Ecto neural progenitor cell (in vitro differentiated cells): ENCODE measurements at places on chromosomes 13 and 19.

DNA sequence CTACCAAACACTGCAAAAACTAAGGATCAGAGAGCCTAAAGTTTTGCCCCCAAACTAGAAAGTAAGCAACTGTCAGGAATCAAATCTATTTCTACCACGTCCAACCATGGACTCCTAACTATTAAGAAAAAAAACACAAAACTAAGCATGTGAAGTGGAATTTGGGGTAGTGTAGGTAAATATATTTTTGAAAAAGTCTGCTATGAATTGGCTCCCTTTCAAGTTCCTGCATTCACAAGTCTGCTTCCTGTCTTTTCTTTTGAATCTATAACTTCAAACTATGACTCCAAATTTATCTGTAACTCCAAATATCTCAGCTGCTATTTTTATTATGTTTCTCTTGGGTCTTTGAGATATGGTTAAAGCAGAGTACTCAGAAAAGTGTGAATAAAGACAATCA is 47.0 kb downstream of the PCDH9 start:
- no peak for DNase-seq

- DNase-seq = peak; percentile 19
Observed at GRCh38 chr13:111398715-111399299, 78.4 kb downstream of the TEX29 start.

DNA sequence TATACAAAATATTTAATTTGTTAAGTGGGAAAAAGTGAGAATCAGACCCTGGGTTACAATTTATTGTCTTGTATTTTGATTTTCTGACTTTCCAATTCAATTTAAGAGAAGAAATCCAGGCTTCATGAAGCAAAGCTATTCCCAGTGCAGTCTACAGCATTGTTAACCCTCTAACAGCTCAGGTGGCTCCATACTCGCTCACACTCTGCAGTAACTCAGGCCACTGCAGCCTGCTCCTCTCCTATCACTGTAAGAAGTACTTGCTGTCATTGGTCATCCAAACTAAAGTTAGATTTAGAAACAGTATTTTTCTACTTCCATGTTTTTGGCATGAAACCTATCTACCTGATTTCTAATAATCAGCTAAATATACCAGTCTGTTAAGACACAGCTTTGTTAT is 830.3 kb downstream of the PCDH9 start:
- DNase-seq = no peak

DNA sequence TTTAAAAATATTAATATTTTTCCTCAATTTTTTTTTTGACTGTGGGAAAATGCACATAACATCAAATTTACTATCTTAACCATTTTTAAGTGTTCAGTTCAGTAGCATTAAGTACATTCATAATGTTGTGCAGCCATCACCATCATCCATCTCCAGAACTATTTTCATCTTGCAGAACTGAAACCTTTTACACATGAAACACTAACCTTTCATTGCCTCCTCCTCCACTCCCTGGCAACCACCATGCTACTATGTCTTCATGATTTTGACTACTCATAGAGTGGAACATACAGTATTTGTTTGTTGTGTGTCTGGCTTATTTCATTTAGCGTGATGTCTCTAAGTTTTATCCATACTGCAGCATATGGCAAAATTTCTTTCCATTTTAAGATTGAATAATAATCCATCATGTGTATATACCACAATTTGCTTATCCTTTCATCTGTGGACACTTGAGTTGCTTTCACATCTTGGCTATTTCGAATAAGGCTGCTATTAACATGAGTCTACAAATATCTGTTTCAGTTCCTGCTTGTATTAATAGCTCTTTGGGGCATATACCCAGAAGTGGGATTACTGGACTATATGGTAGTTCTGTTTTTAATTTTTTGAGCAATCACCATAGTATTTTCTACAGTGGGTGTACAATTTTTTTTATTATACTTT is 376.4 kb downstream of the MTUS2 start:
- DNase-seq = no peak

DNA sequence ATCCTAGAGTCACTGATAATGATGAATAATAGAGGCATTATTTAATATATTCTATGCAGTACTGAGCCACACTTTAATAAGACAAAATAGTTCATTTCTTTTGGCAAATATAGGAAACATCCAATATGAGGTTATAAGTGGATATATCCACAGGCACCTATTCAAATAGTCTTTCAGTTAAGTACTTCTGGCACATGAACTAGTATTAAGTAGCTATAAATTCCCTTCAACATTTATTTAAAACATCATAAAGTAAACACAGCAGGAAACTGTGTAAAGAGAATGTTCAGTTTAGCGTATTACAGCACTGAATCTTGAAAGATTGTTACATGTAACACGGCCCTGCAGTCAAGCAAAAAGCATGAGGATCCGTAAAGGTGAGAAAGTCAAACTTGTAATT is 463.3 kb upstream of the KLF12 start:
- DNase-seq = no peak

- no peak for DNase-seq
Observed at GRCh38 chr13:86757236-86757978, 913.8 kb upstream of the SLITRK5 start.

DNA sequence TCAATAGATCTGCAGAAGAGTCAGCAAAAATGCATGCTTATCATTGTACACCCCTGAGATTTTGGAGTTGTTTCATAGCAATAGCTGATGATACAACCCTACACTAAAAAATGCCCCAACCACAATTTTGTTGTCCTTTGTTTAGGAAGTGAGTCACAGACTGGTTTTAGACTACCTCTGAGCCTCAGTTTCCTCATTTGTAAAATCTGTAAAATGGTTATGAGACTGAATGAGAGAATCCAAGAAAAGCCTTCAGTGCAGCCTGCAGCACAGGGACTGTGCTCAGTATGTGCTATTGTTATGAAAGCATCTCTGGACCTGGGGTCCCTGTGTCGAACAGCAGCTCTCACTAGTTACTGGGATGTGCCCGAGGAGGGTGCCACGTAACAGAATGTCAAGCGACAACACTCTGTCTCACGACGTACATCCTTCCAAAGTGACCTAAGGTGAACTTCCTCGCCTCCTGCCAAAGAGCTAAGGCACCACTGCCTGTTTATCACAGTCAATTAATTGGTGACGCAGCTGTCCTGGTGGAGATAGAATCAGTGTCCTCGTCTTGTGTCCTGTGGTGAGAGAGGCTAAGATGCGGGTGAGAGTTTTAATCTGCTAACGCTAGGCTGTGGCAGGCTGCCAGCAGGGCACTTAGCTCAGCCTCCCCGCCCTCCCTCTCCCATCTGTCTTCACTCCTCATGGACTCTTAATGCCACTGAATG is 18.1 kb downstream of the DHRS12 start:
- DNase-seq = no peak

DNA sequence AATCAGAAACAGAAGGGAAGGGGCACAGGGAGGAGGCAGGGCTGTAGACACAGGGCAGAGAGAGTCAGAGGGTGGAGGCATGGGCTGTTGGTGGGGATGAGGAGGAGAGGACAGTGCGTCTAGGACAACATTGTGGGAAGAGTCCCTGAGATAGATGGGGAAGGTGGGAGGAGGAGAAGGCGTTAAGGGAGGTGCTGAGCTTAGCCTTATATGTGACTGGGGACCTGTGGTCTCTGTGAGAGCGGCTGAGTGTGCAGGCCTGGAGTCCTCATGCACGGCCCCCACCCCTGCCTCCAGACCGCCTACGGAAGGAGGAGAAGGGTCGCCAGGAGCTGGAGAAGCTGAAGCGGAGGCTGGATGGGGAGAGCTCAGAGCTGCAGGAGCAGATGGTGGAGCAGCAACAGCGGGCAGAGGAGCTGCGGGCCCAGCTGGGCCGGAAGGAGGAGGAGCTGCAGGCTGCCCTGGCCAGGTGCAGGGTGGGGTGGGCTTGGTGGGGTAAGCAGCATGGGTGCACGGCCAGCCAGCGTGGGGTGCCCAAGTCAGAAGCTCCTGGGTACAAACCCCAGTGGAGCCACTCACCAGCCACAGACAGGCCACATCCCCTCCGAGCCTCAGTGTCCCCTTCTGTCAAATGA is 56.8 kb downstream of the KCNC3 start:
- no peak for DNase-seq

GRCh38 chr19:48856921-48857320 is 11.5 kb downstream of the PLEKHA4 start:
- no peak for DNase-seq

DNA sequence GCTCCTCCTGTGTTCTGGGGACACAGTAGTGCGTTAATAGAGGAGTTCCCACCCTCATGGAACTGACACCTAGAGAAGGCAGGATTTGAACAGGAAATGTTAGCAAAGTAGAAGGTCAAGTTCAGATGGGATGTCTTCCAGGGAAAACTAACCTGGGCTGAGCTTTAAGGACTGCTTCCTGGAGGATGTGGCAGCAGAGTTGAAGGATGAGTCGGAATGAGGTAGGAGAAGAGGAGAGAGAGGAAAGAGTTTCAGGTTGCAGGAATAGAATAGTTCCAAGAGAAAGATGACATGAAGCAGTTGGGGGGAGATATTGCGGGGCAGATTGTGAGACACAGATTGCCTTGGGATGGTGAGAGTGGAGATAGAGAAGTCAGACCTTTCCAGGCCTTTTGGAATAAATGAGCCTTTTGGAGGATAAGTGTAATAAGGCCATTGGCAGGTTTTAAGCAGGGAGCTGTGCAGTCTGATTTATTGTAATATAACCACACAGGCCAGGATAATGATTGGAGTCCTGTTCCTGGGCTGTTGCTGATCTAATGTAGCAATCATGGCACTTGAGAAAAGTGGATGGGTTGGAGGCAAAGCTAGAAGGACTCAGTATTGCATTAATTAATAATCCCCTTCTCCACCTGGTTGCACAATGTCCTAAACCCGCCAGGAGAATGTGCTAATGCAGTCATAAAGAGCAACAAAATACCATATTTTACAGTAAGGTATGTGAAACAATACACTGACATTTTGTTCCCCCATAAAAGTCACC is 205.4 kb downstream of the SHISA2 start:
- no peak for DNase-seq

DNA sequence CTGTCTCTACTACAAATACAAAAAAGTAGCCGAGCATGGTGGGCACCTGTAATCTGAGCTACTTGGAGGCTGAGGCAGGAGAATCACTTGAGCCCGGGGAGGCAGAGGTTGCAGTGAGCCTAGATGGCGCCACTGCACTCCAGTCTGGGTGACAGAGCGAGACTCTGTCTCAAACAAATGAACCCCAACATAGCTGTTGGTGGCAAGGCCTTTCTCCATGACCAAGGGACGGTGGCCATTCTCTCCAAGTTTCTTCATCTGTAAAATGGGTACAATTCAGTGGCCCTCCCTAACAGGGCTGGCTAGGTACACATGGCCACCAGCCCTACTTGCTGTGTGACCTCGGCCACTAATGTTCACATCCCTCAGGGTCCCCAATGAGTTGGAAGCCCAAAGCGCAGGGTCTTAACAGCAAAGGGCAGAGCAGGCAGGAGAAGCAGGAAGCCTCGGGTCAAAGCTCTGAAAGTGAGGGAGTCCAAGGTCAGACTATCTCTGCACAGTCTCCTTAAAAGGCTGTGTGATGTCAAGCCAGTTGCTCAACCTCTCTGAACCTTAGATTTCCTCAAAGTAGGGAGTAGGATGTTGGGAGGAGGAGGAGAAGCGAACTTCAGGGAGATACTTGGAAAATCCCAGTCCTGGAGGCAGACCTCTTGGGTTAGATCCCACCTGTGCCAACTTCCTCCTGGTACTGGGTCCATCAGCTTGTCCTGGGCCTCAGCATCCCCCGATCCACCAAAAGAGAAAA is 2.7 kb downstream of the JUND start:
- DNase-seq = no peak

GRCh38 chr13:111249637-111250360 is 70.6 kb upstream of the TEX29 start:
- DNase-seq = no peak

DNA sequence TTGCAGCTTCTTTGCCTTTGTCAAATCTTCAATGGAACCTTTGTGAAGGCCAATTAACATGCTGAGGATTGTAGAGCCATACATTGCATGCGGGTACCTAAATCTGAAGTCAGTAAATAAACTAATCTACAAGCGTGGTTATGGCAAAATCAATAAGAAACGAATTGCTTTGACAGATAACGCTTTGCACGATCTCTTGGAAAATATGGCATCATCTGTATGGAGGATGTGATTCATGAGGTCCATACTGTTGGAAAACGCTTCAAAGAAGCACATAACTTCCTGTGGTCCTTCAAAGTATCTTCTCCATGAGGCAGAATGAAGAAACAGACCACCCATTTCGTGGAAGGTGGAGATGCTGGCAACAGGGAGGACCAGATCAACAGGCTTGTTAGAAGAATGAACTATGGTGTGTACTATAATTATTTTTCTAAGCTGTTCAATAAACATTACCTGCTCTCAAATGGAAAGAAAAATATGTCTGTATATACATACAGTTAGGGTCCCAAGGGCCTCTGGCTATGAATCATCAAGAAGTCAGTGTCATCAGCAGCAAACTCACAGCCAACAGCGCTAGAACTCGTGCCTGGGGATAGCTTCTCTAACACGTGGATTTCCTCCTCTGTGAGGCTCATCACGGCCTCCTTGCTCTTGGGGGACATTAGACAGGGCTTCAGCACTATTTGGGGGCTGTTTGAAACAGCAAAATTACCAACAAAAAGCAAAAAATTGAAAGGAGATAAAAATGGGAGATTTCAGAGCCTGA is 2.9 kb upstream of the CD70 start:
- no peak for DNase-seq

- DNase-seq = peak; percentile 77
Observed at GRCh38 chr19:35040826-35041547, 534 bp upstream of the HPN start.

GRCh38 chr13:39712626-39713025 is 57.2 kb downstream of the COG6 start:
- DNase-seq = no peak

GRCh38 chr13:100106705-100107104 is 17.8 kb downstream of the PCCA start:
- DNase-seq = no peak

GRCh38 chr13:114310956-114311355 is 3.3 kb upstream of the CHAMP1 start:
- no peak for DNase-seq

- no peak for DNase-seq
Observed at GRCh38 chr19:55373993-55374757, 2.5 kb upstream of the TMEM190 start.

- peak; percentile 87 for DNase-seq
Observed at GRCh38 chr19:29873024-29873800, 61.4 kb downstream of the CCNE1 start.

- DNase-seq = no peak
Observed at GRCh38 chr13:79869326-79869725, 388.4 kb downstream of the NDFIP2 start.

- DNase-seq = no peak
Observed at GRCh38 chr13:110937511-110938285, 22.8 kb upstream of the ANKRD10 start.

DNA sequence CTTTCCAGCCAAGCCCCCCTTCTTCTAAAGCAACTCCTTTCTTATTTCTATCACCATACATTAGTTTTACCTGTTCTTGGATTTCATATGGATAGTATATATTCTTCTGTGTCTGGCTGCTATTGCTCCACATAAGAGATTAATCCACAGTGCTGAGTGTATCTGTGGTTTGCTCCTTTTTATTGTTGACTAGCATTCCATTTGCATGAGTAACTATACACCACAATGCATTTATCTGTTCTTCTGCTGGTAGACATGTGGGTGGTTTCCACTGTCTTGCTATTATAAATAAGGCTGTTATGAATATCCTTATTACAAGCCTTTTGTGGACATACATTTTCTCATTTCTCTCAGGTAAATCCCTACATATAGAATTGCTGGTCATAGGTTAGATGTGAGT is 138.2 kb downstream of the SLC7A1 start:
- DNase-seq = no peak
